ENCODE measurements at places on chromosomes 7 and 10.

DNA sequence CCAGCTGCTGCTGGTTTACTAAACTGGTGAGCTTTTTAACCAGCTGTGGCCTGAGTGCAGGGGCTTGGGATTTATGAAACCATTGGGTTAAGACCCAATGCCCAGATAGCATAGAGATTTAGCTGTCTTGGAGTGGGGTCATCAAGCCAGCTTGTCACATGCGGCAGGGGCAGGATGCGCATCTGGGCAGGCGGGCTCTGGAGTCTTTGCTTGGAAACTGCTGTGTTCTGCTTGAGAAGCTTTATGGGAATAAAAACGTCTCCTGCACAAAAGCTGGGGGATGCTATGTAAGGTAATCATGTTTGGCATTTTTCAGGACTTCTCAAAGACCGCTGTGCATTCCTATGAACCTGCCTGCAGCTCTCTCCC is 136.3 kb downstream of the MAPK8 start:
- no peak for DNase-seq

DNA sequence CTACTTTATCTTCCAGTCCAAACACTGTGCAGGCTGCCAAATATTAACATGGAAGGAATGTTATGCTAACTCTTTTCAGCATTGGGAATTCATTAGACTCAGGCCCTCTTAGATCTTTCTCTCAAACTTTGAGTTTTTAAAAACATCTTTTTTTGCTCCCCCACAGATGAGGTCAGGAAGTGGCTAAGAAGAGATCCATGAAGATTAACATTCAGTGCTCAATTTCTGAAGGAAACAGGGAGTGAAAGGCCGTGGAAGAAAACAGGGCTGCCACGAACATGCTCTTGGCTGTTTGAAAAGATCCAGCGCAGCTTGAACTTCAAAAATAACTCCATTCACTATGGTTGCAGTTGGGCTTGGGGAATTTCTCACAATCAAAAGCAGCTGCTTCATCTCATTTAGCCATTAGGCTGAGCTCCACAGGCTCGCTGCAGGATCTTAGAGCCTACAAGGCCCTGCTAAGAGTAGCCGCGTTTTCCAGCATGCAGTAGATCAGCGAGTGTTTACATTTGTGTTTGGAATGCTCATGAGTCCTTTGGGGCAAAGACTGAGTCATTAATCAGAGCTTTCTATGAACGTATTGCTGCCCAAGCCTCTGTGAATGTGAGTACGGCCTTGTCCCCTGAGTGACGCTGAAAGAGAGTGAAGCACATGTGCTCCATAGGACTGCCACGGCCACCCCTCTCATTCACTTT is 41.2 kb upstream of the TNS3 start:
- DNase-seq = no peak

- DNase-seq = no peak
Observed at GRCh38 chr10:10497245-10497644, 520.4 kb upstream of the CELF2 start.

DNA sequence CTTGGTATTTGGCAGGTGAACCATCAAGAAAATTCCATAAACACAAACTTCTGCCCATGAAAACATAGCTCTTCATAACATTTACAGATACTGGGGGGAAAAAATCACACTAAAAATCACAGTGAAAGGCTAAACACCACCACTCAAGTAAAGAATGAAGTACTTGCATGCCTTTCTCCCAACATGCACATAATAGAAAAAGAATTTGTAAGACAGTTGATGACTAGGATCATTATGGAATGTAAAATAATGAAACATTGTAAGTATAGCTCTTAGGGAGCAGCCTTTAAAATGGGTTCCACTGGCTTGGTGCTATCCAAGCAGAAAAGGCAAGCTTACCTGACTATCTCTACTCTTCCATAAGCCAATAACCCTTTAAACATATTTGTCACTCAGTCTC is 299.9 kb upstream of the LRRN3 start:
- DNase-seq = no peak

DNA sequence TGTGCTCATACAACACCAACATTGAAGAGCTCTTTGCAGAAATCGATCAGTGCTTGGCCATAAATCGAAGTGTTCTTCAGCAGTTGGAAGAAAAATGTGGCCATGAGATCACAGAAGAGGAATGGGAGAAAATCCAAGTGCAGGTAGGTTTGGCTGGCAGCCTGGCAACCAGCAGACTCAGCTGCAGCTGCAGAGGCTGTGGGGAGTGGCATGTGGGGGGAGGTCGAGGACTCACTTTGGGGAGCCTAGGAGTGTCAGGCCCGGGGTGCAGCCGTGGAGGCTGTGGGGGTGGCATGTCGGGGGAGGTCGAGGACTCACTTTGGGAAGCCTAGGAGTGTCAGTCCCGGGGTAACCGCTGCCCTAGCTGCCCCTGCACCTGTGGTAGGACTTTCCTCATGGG is 35.1 kb downstream of the RNF32 start:
- DNase-seq = no peak

DNA sequence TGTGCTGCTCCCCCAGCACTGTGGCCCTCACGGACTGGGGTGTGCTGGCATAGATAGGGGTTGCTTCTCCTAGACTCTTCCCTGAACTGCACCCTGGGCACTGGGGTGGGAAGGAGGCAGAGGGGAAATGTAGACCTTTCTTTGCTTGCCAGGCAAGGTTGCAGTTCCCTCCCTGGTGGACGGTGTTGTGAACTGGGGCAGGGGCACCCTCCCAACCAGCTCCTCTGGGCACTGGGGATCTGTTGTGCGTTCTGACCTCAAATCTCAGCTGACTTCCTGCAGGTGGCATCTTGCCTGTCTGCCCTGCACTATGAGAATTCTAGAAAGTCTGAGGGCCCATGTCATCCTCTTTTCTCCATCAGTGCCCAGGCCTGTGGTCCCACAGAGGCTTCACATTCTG is 53.9 kb downstream of the ARHGAP22 start:
- DNase-seq = no peak

DNA sequence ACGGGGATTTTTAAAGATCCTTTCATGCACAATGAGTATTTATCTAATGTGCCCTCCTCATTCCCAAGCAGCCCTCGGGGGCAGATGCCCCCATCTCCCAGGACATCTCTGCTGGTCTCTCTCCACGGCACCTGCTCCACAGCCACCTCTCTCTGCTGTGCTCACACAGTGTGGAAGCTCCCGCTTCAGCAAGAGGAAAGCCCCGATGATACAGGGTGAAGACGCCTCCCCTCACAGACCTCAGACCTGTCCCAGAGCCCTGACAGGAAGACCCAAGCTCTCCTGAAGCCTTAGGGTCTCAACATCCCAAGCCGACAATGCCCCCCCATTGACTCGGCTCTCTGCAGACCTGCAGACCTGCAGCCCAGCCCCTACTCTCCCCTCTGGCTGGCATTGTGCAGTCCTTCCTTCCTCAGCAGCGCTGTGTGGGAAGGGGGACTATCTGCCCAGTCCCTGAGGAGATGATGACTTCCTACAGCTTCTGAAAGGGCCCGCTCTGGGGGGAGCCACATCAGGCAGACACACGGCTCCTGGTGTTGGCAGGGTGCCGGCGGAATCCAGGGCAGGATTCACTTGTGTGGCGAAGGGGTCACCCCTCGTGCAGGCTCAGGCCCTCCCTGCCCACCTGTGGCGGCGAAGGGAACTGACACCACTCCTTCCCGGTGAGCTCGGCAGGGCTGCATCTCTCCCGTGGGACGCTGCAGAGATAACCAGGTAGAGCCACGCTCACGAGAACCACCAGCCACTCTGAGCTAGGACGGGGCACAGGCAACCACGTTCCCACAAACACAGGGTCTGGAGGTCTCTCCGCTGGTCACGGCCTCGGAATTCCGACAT is 61.8 kb downstream of the PTPRN2 start:
- DNase-seq = no peak

DNA sequence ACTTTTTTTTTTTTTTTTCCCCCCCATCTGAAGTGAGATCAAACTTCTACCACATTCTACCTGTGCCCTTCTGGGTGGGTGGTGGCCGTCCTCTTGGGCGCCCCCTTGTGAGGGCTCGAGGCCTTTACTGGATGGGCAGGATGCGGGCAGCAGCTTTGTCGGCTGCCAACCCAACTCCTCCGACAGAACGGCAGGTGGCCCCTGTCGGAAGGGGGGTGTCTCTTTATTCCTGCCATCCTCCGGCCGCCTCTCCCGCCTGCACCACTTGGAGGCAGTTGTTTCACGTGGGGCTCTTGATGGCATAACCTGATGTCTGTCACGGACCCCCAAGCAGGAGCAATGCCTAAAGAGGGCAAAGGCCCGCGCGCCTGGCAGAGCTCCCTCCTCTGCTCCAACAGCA is 31.0 kb downstream of the AMZ1 start:
- DNase-seq = peak; percentile 63

- DNase-seq = no peak
Observed at GRCh38 chr7:106215868-106216516, 68.8 kb downstream of the NAMPT start.

DNA sequence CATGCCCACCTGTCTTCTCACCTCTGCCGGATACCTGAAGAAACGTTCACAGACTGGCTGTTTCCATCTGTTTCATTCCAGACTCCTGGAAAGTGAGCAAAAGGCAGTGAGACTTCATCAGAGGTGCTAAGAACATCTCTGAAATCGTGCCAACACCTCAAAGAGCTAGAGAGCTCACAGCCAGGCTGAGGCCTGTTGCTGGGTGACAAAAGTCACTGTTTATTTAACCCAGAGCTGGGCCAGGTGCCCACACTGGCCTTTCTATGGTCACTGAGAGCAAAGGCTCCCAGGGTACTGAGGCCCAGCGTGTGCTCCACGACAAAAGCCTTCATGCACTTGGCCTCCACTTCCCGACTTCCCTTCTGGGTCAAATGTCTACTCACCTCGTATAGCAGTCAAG is 3.7 kb upstream of the NANOS1 start:
- no peak for DNase-seq

GRCh38 chr10:103621783-103622125 is 128.2 kb downstream of the NEURL1 start:
- DNase-seq = no peak

DNA sequence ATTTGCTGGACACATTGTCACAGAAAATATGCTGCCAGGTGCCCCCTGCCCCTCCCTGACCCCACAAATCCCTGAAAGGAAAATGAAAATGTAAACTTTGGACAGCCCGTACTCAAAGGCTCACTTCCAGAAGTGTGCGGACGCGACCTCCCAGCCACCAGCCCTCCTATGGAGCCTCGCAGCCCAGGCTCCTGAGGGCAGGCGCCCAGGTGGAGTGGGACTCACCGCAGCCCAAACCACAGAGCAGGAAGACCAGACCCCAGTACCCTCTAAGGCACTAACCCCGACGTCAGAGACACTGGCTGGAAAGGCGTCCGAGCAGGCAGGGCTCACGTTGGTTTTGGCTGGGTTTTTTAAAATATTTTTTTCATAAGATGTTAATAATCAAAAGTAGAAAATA is 57.3 kb downstream of the CSGALNACT2 start:
- peak; percentile 2 for DNase-seq

DNA sequence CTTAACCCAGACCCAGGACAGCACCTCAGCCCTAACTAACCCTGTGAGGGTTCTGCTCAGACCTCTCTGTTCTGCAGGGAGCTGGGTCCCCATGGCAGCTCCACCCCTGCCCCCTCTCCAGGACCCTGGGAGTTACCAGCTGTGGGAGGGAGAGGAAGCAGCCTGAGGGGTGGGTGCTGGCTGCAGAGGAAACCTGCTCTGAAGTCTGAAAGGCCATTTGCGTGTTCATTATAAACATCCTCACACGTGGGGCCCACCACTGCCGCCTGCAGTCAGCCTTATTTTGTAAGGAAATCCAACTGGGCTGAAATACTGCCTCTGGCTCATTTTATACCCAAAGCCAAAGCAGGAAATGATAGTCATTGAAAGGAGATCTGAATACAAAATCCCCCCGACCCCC is 195.7 kb downstream of the TCERG1L start:
- DNase-seq = no peak
